CD8-positive, alpha-beta memory T cell (primary cell): ENCODE measurements at places on chromosomes 5 and 9. TPM values are rescaled to one million over a fixed set of nuclear protein-coding genes. Genes with fewer than 3 reads are reported as not detected.

DNA sequence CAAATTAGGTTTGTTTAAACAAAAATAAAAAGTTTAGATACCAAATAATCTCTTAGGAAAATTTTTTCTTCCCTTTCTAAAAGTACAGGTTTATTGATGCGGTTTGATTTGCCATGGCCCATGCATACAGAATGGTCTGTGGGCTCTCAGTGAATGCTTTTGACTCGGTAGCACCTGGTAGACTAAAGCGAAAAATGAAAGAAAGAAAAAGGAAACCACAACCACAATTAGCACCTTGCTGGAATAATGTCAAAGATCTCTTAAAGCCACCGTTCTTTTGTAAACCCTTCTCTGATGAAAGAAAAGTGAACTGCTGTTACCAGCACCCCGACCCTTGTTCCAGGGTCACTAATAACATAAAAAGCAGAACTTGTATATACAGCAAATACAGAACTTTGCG, 157.9 kb downstream of the NFIB start:
- DNase-seq: no peak

The NR2F1-AS1 gene
- total RNA-seq: not detected

DNA sequence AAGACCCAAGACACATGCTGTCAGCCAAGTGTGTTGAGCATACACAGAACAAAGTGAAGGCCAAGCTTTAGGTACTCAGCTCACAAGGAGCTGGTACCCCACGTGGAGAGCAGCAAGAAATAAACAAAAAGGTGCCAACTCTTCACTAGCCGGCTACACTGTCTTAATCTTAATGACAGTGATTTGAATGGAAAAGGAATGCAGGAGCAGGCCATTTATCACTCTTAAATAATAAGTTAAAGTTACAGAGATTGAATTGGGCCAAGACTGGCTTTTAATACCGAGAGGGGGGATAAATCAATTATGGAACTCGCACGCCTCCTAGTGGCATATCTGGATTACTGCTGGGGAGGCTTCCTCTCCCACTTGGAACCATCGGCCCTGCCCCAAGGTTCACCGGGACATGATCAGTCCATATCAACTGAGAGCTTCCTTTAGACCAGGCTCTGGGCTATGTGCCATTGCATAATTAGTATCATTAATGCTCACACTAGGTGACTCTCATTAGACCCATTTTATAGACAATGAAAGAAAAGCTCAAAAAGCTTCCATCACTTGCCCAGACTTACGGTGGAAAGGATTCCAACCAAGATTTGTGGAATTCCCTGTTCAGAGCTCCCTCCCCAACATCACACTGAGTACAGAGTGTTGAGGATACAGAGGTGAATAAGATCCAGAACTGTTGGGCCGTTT, 94.0 kb downstream of the ACTL7B start:
- DNase-seq: no peak

The ECSCR gene
- 0.83 TPM for total RNA-seq

GRCh38 chr5:82584631-82585030, 306.5 kb upstream of the RPS23 start:
- DNase-seq: no peak

DNA sequence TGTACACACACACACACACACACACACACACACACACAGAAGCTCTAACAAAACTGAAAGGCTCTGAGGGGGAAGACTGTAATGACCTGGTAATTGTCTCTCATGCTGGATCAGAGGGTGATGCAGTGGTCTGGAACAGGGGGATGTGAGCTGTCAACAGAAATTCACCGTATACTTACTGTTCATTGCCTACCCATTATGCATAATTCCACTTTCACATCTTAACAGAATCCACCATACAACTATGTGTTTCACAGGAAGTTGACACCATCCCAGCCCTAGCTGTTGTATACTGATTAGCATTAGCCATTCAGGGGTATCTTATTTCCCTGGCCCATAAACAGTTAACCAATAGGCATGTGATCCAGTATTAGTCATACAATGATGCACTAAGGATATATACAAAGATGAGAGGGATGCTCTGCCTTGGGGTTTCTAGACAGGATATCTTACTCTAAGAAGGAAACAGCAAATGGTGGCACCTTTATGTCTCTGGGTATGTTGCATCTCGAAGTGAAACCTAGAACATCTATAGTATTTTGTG, 396.5 kb upstream of the BRINP1 start:
- no peak for DNase-seq
